ENCODE measurements at places on chromosomes 2 and 18.

GRCh38 chr18:73752546-73752945 is 395.1 kb downstream of the FBXO15 start:
- DNase-seq = no peak

GRCh38 chr2:32841931-32842898 is 104.5 kb upstream of the LTBP1 start:
- DNase-seq = no peak

DNA sequence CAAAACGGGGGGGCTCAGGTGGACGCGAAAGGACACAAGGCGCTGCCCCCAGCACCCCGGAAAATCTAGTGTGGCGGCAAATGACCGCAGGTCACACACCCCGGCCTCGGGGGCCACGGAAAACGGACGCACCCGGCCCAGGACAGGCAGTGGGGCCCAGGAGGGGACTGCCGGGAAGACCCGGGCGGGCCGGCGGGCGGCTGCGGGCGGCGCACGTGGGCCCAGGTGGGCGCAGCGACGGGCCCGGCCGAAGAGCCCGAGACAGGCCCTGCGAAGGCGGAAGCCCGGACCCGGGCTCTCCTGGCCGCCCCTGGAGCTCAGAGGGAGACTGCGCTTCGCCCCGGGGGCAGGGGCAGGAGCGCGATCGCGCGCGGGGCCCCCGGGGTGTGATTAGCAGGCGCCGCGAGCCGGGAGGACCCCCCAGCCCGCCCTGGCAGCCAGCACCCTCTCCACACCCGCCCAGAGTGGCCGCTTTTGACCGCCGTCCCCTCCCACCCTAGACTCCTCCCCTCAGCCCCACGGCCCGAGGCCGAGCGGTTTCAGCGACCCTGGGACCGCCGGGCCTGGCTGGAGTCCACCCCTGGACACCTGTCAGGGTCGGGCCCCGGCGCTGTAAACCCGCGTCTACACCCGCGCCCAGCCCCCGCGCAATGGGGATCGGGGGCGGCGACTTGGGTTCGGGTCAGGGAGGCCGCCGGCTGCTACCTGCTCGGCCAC is 773 bp downstream of the MBP start:
- DNase-seq = no peak

- DNase-seq = no peak
These were observed 76.9 kb upstream of the NABP1 start for GRCh38 chr2:191601060-191601459.

GRCh38 chr18:23165271-23166068 is 30.2 kb downstream of the CABLES1 start:
- no peak for DNase-seq

GRCh38 chr2:23355001-23355400 is 30.0 kb upstream of the KLHL29 start:
- DNase-seq = no peak

GRCh38 chr2:97869722-97870346 is 125.9 kb downstream of the TMEM131 start:
- no peak for DNase-seq

DNA sequence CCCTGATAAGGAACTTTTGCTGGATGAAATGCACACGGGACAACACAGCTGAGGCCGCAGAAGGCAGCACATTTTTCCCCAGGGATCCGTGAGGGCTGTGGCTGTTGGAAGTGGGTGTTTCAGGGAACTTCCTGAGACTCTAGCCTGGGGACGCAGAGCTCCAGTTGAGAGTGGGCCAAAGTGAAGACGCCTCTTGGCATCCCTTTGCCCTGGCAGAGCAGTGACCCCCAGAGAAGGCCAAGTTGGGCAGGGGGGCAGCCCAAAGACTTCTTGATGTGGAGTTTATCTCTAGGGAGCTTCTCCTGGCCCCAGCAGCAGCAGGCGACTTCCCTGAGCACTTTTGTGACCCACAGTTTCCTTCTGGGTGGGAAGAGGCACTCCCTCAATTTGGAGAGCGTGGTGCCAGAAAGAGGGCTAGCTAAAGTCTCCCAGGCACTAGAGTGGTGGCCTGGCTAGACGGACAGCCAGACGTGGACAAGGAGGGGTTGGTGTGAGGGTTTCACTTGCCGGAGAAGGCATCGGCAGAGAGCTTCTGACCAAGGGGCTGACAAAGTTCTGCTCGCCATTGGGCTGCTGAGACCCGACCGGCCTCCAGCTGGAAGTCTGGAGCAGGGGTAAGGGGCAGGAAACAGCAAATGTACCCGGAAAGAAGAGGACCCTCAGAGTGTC is 108.8 kb downstream of the ACKR3 start:
- no peak for DNase-seq

DNA sequence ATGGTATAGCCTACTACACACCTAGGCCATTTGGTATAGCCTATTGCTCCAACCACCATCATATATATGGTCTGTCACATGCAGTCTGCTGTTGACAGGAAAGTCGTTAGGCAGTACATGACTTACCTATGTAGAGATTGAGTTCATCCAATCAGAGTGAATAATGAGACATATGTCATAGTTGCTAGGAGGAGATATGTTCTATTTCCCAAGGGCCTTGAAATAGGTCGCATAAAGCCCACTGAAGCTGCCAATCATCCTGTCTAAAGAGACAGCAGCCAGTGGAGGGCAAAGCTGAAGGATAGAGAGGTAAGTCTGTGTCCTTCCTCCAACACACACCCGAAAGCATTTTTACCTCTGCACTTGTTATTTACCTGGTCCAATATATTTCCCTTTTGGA is 263.4 kb downstream of the PTPRM start:
- no peak for DNase-seq

- DNase-seq = no peak
These were observed 106.1 kb downstream of the TXNL1 start for GRCh38 chr18:56532176-56532840.

- DNase-seq = no peak
These were observed 40.8 kb downstream of the ATOH8 start for GRCh38 chr2:85794491-85795121.

DNA sequence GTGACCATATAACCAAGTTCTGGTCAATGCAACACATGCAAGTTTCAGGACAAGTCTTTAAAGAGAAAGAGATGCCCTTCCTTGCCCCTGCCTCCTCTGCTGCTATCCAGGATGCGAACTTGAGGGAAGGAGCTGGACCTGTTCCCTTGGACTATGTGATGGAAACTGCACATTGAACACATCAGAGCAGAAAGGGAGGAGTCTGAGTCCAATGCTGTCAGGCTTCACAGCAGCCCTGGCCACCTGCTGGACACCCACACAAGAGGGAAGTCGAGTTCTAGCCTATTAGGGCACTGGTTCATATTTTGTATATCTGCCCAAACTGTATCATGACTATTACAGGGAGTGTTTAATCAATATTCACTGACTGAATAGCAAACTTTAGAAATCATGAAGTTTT is 38.3 kb upstream of the TEX51 start:
- DNase-seq = no peak

- no peak for DNase-seq
These were observed 188.6 kb upstream of the SH3BP4 start for GRCh38 chr2:234763002-234763873.

- no peak for DNase-seq
These were observed 139.4 kb upstream of the GLI2 start for GRCh38 chr2:120596191-120596811.

GRCh38 chr18:75107196-75107930 is 101.6 kb downstream of the PTGR3 start:
- no peak for DNase-seq

DNA sequence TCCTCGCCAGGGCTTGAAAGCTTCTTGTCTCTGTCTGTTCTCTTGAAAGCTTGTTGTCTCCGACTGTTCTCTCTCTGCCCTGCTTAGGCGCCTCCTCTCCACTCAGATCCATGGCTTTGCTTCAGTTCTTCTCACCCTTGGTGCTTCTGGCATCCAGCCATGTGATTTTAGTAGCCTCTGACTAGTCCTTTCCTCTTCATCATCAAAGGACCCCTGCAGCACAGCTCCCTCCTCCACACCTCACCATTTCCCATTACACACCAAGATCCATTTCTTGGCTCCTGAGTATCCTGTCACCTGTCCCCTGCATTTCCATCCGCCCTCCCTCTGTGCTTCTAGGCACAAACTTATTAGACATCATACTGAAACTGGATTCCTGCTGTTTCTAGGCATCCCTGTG is 59.4 kb downstream of the ZNF236 start:
- DNase-seq = no peak

DNA sequence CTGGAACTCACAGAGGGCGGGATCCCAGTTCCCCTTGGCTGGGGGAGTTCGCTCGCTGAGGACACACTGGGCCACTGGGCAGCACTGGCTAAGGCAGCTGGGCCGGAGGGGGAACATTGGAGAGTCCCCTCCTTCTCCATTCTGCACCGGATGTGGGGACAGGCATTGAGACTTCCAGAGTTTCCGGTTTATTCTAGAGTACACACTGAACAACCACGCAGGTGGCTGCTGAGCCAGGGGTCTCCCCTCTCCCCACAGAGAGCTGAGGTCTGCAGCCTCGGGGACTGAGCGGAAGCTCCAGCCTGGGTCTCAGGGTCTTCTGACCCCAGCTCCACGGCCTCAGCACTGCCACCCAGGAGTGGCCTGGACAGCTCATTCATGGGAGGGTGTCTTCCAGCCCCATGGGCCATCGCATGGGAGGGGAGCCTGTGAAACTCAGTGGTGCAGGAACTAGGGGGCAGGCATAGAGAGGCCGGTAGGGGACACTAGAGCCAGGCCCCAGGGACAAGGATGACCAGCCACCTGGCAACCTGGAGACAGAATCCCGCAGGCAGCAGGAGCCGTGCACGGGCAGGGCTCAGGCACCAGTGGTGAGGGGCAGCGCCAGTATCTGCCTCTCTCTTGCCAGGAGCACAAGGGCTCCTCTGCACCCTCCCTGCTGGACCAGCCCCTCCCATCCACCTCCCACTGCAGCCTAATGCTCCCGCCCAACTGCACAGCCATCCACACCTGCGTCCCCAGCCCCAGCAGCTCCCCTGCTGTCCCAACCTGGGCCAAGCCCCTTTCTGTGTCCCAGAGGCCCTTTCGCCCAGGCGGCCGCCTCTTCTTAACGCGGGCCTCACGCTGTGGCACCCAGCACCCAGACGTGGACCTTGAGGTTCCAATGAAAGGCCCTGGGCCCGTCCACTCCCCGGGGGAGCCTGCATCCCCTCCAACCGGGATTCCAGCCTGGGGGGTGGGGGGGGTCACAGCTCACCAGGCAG is 45.1 kb upstream of the GPC1 start:
- no peak for DNase-seq

DNA sequence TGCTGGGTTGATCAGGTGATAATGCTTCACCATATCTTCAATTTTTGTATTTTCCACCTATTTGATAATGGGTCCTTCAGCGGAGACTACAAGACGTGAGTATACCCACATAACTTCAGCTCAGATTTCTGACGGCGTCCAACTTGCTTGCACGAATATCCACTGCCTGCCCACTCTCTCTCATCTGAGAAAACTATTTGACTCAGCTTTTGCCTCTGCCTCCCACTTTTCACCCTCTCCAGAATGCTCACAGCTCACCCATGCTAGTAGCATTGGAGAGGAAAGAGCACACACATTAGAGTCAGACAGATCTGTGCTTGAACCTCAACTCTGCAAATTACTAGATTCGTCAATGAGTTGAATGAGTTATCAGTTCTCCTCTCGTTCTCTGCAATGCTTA is 166.8 kb downstream of the BCL2 start:
- no peak for DNase-seq

DNA sequence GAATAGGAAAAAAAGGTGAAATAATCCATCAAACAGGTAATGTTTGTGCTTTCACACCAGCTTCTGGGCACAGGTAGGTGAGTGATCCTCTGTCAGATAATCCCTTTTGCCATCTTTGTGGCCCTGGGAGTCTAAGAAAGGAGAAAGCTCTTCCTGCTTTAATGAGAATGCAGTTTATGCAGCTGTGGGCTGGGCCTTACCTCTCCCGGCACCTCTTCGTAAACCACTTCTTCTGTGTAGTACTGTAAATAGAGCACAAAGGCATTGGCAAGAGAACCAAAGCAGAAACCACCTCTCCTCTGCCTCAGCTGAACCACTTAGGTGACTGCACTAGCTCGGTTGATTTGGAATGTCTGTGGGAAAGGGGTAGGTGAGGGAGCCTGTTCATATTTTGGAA is 4.9 kb downstream of the NEB start:
- DNase-seq = no peak

- no peak for DNase-seq
These were observed 357.8 kb downstream of the ARHGAP15 start for GRCh38 chr2:143486976-143487375.

DNA sequence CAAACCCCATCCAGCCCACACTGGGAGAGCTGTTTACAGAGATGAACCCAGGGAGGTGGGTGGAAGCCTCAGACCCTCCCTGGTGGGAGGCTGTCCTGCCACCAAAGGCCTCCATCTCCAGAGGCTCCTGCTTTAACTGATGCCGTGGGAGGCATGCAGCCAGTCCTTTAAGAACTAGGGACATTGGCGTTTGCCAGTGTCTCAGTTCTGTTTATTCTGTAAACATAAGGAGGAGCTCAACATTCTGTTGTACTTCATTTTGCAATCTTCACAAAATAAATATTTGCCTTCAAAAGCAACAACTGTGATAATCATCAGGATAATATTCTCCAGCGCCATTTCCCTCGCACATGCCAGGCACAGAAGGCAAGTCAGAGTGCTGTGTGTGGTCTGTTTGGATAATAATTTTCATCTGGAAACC is 6.8 kb downstream of the EDAR start:
- no peak for DNase-seq

GRCh38 chr2:154189953-154190352 is 318.2 kb downstream of the GALNT13 start:
- DNase-seq = no peak

- DNase-seq = no peak
These were observed 63.3 kb downstream of the EDAR start for GRCh38 chr2:108925735-108926134.

DNA sequence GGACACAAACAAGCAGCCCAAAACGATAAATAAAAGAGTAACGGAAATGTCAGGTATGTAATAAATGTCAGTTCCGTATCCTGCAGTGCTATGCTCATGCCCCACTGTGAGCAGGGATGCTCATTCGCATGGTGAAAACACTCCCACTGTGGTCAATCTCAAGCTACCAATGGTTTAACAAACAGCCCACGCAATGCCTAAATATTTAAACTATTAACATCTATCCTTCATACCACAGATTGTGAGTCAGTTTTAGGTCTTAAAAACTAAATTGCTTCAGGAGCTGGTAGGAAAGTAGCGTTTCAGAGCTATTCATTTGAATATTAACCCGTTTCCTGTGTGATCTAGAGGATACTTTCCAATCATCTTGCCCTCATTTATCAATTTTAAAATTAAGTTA is 207.4 kb downstream of the TCF4 start:
- no peak for DNase-seq

DNA sequence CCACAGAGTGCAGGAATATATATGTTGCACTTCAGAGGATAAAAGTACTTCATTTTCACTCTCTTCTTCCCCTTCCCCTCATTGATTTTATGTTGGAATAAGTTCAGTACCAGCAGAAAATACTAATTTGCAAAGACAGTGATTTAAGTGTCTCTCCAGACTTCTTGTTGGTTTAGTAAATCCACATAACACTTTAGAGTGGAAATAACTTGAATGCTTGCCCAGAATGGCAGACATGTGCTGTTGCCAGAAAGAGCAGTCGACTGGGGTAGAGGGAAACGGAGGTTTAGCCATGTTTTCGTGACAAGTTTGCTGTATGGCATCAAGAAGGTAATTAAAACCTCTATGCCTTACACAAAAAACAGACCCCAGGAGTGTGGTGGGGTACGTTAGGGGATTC is 246.0 kb upstream of the CXCR4 start:
- DNase-seq = no peak
